Glomerular endothelial cell (primary cell): ENCODE measurements at places on chromosomes 3 and 15.

DNA sequence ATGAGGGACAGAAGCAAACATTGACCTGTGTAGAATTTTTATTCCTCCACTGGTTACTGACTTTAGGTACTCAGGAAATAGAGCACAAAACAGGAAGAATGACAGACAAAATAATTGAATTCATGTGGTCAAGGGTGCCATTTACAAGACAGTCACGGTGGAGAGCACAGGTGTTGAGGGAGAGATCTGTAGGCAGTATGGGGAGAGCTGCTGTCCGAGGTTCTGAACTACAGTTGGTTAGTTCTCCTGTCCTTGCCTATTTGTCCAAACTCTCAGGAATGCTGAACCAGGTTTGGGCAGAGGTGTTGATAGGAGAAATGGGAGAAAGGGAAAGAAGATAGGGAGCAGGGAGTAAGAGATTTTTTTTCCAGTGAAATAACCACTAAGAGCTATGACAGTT lies 178.5 kb upstream of the ZBTB20 start:
- DNase-seq: no peak

GRCh38 chr3:184656458-184656828 lies 55.4 kb downstream of the MAGEF1 start:
- no peak for DNase-seq

GRCh38 chr3:160159806-160160205 lies 65.4 kb upstream of the C3orf80 start:
- DNase-seq: no peak

- no peak for DNase-seq
Observed at GRCh38 chr15:60591496-60592370, 112.8 kb upstream of the ICE2 start.

DNA sequence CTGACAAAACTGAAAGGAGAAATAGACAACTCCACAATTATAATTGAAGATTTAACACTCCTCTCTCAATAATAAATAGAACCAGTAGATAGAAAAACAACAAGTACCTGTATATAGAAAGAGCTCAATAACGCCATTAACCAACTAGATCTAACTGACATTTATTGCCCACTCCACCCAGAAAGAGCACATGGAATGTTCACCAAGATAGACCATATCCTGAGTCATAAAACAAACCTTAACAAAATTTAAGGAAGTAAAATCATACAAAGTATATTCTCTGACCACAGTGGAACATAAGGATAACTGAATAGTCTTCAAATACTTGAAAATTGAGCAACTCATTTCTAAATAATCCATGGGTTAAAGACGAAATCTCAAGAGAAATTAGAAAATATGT lies 25.1 kb downstream of the KBTBD12 start:
- no peak for DNase-seq
